GM12891 (cell line): ENCODE measurements at places on chromosomes 5 and 9.

DNA sequence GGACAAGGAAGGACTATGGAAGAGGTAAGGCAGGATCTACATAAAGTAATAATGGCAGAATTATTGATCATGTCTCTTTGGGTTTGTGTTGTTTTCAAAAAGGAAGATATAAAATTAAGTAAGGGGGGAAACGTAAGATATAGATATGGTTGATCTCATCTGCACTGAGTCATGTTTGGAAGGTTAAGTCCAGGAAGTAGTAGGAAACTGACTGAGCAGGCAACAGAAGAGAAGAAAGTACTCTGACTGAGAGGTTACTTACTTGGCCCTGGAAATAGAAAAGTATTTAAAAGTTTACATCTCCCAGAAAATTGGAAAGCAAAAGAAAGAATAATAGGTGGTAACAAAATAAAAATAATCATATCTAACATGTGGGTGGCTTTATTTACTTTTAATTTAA is 405.3 kb upstream of the RGMB start:
- DNase-seq: no peak

GRCh38 chr9:4686112-4686511 is 6.7 kb downstream of the CDC37L1 start:
- DNase-seq: no peak

DNA sequence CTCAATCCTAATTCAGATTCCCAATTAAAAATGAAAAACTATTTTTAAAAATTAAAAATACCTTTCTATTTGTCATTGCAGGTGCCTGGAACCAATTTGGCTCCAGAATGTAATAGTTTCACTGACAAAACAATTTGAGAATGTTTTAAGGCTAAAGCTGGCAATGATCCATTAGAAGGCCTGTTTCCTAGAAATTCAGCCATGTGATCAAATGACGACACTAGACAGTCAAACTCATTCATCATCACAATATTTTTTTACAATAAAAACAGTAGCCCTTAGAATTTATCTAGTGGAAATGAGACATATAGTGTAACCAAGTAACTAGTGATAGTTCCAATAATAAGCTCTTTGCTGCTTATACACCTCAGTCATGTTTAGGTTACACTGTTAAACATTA is 75.4 kb upstream of the MAP3K1 start:
- DNase-seq: no peak

DNA sequence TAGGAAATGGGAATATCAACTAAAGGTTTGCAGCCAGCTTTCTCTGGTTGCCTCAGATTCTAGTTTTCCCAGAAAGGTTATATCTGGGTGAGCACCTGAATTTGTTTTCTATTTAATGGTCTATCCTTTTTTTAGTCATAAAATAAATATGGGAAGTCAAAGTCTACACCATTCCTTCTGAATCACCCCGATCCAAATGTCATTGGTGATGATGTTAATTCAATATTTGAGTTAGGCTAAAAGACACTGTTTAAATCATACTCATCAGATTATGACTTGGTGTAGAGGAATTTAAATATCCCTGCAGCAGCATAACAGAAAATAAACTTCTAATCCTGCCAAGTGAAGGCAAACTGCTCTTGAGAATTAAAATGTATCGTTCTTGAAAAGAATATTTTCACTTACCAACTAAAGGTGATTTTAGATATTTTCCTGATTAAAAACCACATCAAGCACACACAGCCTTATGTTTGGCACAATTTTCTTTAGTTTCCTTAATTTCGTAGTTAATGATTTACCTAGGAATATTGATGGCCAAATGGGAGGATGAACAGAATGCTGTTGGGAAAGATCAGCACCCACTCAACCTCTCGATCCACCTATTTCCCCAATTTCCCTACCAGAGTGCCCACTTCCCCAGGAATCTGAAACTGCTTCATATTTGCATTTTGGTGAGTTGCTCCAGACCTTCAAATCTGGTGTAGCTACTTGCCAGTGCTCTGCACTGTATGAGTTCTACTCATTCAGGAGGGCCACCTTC is 103.1 kb upstream of the TSLP start:
- no peak for DNase-seq

GRCh38 chr9:132348676-132349075 is 6.1 kb downstream of the SETX start:
- DNase-seq: no peak
